ENCODE measurements at places on chromosomes 4 and X.
A peak's percentile ranks its signal among the peaks of the same experiment; 100 is the strongest.

- no peak for DNase-seq
These were observed 95.8 kb downstream of the DHX15 start for GRCh38 chr4:24488399-24489164.

- DNase-seq, result no peak
These were observed 23.5 kb upstream of the PRDM8 start for GRCh38 chr4:80173841-80174240.

DNA sequence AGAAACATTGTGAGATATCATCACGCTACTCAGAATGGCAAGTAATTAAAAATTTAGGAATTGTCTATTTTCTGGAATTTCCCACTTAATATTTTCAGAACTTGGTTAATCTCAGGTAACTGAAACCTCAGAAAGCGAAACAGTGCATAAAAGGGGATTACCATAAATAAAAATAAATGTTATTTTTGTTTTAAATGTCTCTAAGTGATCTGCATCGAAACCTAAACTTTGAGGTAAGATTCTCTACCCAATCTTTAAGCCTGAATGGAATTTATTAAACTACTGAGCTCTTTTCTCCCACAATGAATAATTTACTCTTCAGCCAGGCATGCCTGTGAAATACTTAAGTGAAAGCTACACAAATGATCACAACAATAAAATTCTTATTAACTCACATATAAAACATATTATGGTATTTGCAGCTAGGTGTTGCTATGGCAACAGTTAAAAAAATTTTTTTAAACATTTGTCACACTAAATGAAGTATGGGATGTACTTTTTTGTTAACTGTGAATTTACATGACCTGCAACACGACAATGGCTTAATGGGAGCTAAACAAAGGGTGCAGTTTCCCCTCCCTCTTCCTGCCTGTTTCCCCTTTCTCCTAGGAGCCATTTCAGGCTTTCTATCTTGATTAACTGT, 220.2 kb upstream of the PRPS2 start:
- no peak for DNase-seq

- DNase-seq, result no peak
These were observed 184.8 kb downstream of the UNC5C start for GRCh38 chr4:95363966-95364365.

DNA sequence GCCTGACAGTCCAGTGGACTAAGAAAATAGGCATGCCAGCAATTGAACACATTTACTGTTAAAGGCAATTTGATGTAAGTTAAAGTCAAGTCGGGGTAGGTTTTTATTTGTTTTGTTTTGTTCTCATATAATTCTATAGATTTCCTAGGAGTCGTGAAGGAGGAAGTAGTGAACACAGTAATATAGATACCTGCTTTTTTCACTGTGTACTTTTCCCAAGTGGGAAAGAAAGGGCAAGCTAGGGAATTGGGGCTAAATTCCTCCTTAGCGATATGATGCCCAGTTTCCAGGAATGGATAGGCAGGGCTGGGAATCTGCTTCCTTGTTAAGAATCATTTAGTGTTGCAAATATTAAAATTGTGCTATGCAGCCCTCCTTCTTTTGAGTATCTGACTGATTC, 271.0 kb downstream of the ARHGAP24 start:
- DNase-seq, result no peak

DNA sequence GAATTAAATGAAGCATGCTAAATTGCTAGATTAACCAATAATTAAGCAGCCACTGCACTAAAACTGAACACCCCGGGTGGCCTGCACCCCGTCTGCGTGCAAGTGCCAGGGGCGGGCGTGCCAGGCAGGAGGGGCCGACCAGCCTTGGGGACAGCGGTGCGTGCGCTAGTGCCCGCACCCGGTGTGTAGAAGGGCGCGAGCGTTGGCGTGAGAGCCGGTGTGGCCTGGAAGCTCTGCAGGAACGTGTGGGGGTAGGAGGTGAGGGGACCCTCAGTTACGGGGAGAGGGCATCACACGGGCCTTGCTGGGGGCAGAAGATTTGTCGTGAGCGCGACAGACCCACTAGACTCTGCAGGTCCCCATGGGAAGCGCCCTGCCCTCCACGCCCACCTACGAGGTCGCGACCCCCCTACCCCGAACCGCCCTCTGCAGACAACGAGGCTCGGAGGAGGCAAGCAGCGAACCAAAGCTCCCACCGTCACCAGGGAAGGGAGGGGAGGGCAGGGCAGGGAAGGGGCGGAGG, 105.8 kb downstream of the FAM53A start:
- no peak for DNase-seq

DNA sequence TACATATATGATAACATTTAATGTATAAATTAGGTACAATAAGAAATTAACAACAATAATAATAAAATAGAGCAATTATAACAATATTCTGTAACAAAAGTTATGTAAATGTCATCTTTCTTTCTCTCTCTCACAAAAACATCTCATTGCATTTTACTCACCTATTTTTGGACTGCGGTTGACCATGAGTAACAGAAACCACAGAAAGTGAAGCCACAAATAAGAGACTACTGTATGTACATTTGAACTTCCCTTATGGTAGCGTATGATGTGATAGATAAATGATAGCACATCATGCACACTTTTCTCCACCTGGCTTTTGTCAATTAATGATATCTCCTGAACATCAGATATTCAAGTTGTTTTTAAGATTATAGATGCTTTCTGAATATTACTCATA, 80.5 kb downstream of the HNRNPD start:
- DNase-seq, result no peak

DNA sequence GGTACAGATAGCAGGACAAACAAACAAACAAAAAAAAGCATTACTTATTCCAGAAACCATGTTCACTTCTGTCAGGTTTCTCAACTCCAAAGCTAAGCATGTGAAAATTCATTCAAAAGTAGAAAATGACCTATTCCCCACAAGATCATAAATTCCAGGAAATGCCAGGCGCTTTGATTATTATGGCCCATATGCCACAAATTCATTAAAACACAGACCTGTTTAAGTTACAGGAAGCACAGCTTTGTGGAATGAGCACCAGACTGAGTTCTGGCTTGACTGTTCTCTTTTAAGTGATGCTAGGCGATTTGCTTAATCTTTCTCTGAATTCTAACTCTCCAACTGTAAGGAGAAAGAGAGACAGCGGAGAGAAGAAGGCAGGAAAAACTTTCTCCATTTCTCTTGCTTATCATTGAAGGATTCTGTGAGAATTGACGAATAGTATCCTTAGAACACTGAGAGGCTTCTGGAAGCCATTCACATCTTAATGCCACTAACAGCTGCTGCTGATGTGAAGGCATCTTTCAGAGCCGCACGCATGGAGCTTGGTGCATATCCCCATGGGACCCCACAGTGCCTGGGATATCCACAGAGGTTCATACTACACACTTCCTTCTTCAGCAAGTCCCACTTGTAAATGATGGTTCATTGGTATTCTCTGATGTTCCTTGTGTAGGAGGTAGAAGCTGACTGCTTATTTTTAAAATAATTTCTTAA, 138.0 kb downstream of the ZNF674 start:
- no peak for DNase-seq

- no peak for DNase-seq
These were observed 357 bp upstream of the ETNPPL start for GRCh38 chr4:108763226-108763593.

GRCh38 chrX:150664290-150664689, 28.9 kb upstream of the MTMR1 start:
- DNase-seq, result no peak

GRCh38 chr4:110034026-110034393, 121.3 kb downstream of the EGF start:
- no peak for DNase-seq

DNA sequence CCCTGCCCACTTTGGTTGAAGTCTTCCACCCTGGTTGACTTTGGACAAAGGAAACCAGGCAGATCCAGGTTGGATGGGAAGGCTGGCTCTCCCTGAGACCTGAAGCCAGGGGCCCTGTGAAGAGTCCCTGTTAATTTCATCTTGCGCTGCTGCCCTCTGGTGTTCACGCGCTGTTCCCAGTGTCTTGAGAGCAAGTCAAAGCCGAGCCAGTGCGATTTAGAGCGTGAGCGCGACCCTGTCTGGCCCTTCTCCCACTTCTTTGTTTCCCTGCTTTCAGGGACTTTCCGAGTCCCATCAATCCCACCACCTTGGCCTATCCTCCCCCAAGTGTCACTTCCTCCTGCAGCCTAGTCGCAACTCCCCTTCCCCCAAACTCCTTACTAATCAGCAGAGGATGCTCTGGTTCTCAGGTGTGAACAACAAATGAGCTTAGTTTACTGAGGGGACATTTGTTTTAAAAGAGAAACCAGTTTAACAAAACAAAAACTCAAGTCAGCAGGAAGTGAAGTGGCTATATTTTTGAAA, 25.8 kb upstream of the CHRNA9 start:
- peak; percentile 90 for DNase-seq

- no peak for DNase-seq
These were observed 23.6 kb upstream of the RASGEF1B start for GRCh38 chr4:81495345-81495744.

GRCh38 chrX:136496186-136496763, 1.1 kb upstream of the HTATSF1 start:
- no peak for DNase-seq

DNA sequence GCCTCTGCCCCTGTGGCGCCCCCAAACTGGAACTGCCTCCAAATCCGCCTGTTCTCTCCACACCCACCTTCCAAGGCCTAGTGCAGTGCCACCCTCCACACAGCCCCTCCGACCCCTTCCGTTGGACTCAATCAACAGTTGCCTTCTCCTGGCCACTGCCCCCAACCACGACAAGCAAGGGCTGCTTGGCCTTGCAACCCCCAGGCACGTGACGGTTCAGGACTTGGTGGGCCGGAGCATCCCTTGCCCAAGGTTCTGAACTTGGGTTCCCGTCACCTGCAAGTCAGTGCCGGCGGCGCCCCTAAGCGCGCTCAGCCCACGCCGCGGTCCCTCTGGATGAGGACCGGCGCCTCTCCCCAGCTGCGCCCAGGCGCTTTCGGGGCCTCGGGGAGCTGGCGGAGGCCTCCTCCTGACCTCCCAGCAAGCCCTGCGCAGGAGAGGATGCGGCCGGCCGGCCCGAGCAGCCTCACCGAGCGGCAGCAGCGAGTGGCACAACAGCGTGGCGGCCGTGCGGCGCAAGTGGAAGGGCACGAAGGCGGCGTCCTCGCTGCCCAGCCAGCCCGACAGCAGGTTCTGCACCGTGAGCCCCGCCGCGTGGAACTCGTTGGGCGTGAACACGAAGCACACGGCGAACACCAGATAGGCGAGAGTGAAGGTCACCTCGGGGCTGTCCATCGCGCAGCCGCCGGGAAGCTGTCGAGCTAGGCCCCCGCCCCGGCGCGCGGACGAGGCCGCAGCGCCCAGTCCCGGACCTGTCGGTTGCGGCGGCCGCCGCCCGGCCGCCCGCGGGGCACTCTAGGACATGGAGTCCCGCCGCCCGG, 750 bp downstream of the TMEM129 start:
- DNase-seq, result no peak

DNA sequence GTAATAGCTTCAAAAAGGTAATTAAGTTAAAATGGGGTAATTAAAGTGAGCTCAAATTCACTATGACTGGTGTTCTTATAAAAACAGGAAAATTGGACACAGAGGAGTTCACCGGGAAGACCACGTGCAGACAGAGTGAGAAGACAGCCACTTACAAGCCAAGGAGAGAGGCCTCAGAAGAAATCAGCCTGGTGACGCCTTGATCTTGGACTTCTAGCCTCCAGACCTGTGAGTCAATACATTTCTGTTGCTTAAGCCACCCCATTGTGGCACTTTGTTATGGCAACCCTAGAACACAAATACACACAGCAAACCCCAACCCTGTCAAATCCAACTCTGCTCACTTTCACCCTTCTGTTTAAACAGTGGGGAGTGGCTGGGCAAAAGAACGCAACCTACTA, 4.1 kb upstream of the CD38 start:
- no peak for DNase-seq

DNA sequence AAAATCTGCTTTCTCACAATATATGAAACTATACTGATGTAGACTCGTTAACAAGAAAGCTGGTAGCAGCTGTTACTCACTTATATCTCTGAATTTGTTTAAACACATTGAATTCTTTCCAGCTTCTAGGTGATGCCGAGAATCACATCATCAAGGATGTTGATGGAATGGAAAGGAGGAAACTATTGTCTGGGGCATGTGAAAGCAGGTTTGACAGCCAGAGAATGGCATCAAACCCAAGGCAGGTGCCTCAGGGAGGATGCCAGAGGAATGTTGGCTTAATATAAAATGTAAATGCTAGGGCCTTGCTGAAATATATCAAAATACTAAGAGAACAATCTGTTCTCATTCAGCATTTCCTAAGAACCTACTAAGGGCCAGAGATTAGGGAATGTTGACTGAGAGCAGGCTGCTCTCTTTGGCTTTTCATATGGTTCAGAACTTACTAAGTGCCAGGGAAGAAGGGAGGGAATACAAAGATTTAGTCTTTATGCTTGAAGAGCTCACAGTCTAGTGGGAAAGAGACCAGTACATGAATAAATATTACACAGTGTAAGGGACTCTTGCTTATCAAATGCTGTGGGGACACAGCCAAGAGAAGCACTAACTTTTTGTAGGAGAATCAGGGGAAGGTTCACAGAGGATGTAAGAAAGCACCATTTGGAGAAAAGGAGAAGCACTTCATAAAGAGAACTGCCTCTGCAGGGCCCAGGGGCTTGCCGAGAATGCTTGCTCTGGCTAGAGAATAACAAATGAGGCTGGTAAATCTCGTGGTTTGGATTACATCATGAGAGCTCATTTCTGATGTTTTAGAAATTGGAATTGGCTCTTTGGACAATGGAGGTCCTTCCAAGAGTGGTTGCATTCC, 14.7 kb downstream of the SLIT2 start:
- no peak for DNase-seq

GRCh38 chr4:182593402-182593801, 323.8 kb downstream of the DCTD start:
- no peak for DNase-seq

- DNase-seq, result no peak
These were observed 4.3 kb downstream of the ASB11 start for GRCh38 chrX:15311119-15311518.

DNA sequence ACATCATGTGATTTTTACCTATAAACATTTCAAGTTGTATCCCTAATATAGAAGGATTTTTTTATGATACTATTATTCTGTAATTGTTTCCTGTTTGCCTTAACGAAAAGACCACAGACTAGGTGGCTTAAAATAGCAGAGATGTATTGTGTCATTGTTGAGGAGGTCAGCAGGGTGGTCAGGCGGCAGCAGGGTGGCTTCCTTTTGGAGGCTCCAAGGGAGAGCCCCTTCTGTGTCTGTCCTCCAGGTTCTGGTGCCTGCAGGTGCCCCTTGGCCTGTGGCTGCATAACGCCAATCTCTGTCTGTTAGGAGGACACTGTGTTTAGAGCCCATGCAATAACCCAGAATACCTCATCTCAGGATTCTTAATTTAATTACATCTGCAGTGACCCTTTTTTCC, 118.1 kb downstream of the TBL1X start:
- no peak for DNase-seq

Measured in stimulated activated CD8-positive, alpha-beta memory T cell treated with anti-CD3 and anti-CD28 coated beads, Interleukin-4, amount 100 ng/mL, for 1 hour (primary cell).